Effector memory CD8-positive, alpha-beta T cell (primary cell): ENCODE measurements at places on chromosomes 1 and 21.

GRCh38 chr1:8328271-8328670 lies 10.4 kb downstream of the SLC45A1 start:
- DNase-seq: no peak

- DNase-seq: no peak
Measured at GRCh38 chr1:242243472-242243871, 244.6 kb upstream of the MAP1LC3C start.

GRCh38 chr21:39453571-39454179 lies 1.9 kb downstream of the SH3BGR start:
- DNase-seq: no peak

DNA sequence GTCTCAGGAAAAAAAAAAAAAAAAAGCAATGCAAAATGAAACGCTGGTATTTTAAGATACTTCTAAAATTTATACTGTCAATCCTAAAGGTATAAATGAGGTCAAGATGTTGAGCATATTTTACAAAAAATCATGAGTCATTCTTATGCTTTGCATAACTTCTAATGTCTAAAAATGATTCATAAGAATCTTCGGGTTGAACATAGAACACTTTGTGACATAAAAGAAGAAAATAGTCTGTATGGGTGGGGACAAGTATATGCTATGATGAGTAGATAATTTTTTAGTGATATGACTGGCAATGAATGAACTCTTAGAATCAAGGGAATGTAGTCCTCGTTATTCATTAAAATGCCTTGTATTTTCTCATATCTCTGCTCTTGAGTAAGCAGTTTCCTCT lies 416.9 kb upstream of the USP24 start:
- DNase-seq: no peak
